ENCODE measurements at places on chromosomes 1 and 21.

GRCh38 chr1:82632155-82632554 is 831.4 kb downstream of the ADGRL2 start:
- no peak for DNase-seq

- no peak for DNase-seq
Measured at GRCh38 chr1:56755911-56756310, 63.3 kb downstream of the FYB2 start.

- DNase-seq, result no peak
Measured at GRCh38 chr1:201505503-201505890, 1.4 kb downstream of the CSRP1 start.

- DNase-seq, result no peak
Measured at GRCh38 chr1:160363010-160363409, 3.9 kb upstream of the NHLH1 start.

DNA sequence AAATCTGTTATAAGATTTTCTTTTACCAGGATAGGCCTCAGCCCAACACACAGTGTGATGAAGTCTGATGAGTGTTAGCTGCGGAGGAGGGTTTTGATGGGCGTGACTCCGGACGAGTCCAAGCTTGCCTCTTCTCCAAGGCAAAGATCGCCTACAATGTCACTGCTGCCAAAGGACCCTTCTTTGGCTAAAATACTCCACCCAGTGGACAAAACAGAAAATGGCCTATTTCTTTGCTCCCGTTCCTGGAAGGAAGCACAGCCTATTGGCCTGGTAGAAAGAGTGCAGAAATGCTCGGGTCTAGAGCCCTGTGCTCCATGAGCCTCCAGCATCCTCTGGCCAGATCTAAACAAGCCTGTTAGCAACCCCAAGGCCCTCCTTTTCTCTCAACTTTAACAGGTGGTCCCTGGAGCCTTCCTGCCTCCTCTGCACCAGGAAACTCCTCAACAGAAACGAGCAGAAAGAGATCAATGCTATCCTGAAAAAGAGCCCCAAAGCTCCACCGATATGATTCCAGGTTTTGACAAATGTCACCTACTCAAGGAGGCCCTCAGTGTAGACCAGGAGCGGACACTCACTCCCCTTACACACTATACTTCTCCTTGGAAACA is 3.4 kb upstream of the CASQ2 start:
- DNase-seq, result peak; percentile 51

DNA sequence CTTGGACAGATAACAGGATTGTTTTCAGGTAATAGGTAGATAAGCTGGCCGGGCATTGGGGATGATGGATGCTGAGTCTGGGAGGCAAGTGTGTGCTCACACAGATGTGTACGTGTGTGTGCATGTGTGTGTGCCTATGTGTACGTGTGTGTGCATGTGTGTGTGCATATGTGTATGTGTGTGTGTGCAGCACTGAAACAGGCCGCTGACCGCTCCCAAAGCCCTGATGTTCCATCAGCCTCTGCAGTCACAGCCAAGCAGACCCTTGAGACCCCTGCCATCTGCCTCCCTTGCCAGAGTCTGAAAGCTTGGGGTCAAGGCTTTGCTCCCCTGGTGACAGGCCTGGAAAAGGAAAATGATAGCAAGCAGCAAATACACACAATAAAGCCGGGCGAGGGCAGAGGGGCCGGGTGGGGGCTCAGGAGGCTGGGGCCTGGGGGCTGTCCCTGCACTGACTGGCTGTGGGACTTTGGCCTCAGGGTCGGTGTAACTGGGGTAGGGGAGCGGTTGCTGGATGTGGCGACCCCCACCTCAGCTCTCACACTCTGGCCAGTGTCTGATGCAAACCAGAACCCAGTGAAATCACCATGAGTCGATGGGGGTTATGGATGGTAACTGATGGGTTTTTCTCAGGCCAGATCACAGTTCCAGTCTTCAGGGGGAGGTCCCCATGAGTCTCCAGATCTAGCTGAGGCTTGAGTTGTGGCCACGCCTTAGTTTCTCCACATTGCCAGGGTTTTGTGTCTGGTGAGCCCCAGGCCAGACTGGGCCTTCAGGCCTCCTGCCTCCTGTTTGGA is 9.2 kb upstream of the TNFRSF8 start:
- no peak for DNase-seq

- no peak for DNase-seq
Measured at GRCh38 chr1:232428036-232428645, 201.8 kb downstream of the SIPA1L2 start.

- peak; percentile 59 for DNase-seq
Measured at GRCh38 chr21:31509194-31510017, 150.1 kb upstream of the SOD1 start.

- DNase-seq, result no peak
Measured at GRCh38 chr1:59979666-59980065, 53.1 kb upstream of the CYP2J2 start.

GRCh38 chr1:11628767-11629166 is 25.5 kb downstream of the FBXO2 start:
- DNase-seq, result no peak

DNA sequence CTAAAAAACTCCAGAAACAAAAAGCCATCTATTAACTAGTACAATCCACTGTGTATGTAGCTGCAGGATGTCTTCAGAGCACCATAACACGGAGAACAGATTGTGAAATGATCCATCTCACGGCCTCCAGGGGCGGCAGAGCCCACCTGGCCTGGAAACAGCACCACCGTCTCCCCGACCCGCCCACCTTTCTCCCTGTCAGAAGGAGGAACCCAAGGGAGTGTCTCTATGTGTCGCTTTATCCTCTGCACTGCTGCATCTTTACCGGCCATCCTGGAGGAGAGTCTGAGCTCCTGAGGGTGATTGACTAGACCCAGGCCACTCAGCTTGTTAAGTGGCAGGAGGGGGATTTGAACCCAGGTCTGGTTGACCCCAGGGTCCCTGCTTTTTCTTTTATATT is 405.0 kb downstream of the MATN1 start:
- no peak for DNase-seq

GRCh38 chr21:45415188-45415942 is 10.4 kb downstream of the COL18A1 start:
- DNase-seq, result no peak

DNA sequence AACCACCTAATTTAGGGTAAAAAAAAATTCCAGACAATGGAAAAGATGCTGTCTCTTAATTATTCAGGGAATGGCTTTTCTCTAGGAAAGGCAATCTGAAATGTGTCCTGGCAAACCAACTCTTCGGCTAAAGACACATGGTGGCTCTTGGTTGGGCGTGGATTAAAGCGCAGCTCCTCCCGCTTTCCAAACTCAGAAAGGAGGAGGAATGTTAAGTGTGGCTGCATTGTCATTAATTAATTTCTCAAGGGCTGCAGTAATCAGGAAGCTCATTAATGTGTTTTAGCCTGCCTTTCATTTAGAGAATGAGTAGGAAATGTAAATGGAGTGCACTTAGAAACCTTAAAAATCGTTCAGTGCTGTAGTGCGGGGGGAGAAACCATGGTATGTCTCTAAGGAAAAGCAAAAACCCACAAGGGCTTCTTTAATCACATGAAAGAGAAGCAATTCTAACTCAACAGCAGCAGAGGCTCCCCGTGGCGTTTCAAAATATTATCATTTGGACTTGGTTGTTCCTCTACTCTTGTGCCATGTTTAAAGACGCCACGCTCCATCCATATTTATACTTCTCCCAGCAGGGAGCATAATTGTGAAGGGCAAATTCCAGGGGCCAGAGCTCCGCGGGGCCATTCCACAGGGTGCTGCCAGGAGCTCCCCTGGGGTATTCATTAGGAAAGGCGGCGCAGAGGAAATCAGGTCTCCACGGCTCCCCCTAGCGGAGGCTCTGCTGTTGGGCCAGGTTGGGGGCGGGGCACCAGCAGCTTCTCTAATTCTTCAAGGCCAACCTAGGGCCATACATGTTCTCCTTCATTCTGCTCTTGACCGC is 91.9 kb upstream of the SSX2IP start:
- DNase-seq, result peak; percentile 66

GRCh38 chr1:230975636-230976035 is 3.0 kb downstream of the TTC13 start:
- no peak for DNase-seq

DNA sequence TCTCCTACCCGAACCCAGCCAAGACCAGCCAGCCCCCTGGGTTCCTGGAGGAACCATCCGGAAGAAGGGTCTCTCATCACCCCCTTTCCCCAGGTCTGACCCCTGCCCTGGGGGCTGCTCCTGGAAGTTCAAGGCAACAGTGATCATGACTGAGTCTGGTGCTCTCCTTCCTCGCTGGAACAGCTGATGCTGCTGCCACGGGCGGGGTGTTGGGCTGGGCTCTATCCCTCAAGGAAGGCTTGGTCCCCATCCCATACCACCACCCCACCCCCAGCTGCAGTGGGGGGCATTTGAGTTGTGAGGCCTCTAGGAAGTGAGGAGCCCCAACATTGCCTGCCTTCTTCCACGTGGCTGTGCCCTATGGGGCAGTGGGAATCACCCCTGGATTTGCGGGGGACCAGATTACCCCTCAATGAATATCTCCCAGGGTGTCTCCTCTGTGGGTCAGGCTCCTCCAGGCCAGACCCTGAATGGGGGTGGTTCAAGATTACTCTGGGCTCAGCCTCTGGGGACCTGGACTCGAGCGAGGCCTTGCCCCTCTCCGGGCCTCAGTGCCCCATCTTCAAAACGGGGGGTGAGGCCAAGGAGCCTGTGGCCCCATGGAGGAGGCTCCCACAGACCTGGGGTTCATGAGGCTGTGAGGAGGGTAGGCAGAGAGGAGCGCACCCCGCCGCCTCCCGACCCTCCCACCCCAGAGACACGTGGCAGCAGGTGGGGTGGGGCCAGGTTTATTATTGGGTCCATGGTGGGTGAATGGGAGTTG is 2.8 kb downstream of the MASP2 start:
- no peak for DNase-seq

DNA sequence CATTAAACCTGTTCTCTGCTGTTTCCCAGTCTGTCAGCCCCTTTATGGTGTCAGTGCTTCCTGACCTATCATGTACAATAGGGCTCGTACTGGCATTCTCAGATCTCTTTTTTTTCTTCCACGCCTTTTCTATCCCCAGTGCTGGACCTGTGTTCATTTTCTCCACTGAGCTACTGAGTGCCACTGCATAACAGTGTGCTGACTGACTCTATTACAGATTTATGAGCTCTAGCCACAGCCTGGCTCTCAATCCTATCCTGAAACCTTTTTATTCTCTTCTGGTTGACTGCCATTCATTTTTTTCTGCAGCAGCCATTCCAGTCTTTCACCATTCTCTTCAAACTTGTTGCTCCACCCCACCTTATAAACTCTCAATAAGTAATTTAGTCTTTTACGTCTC is 59.6 kb upstream of the MACF1 start:
- DNase-seq, result no peak

GRCh38 chr1:150493175-150493574 is 6.0 kb downstream of the TARS2 start:
- no peak for DNase-seq

DNA sequence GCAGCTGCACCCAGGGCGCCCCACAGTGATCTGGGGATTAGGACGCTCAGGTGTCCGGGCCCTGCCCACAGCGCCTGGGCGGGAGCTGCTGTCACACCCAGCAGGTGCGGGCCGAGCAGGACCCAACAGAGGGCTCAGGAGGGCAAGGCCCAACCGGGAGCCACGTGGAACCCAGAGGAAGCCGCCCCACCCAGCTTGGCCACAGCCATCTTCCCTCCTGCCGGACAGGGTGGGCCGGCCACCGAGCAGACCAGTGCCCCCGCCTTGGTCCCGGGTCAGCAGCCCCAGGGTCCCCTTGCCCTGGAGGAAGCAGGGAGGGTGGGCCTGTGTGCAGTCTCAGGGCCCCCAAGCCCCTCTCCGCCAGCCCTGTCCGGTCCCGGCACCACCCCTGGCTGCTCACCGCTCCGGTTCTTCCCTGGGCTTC is 6.3 kb upstream of the TTLL10 start:
- DNase-seq, result no peak

DNA sequence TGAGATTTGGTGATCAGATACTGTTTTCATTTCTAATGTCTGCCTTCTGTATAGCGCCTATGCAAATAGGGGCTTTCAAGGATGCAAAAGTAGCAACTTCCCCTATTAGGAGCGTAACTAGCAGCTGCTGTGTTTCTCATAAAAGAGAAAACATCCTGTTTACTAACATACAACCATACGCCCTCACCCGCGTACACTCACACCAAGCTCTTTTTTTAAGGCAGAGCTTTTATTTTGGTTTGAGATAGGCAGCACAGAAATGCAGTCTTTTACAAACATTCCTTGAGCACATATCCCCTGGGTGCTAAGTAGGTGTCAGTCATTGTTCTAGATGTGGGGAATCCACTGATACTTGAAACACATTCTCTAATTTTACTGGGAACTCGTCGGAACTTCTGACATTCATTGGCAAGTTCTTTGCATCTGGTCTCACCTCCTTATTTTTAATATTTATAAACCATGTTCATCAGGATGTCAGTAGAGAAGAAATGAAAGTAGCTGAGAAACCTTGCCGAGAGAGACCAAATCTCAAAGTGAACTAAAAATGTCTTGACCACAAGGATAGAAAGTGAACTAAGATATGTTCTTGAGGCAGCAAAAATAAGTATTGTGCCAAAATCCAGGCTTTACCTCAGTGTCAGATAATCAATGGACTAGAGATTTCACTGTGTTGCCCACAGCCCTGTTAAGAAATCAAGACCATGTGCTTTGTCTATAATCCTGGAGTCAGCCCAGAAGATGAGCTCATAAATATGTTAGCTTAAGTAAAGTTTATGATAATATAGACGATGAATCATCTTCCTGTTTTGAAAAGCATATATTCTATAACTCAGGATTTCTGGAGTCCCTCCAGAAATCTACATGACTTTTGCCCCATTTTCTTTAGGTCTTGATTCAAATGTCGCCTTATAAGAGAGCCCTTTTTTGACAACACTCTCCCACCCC is 350.9 kb downstream of the ST6GALNAC3 start:
- no peak for DNase-seq

- DNase-seq, result no peak
Measured at GRCh38 chr1:61446531-61446991, 278.4 kb downstream of the TM2D1 start.

- no peak for DNase-seq
Measured at GRCh38 chr1:185526344-185527307, 207.6 kb upstream of the HMCN1 start.

DNA sequence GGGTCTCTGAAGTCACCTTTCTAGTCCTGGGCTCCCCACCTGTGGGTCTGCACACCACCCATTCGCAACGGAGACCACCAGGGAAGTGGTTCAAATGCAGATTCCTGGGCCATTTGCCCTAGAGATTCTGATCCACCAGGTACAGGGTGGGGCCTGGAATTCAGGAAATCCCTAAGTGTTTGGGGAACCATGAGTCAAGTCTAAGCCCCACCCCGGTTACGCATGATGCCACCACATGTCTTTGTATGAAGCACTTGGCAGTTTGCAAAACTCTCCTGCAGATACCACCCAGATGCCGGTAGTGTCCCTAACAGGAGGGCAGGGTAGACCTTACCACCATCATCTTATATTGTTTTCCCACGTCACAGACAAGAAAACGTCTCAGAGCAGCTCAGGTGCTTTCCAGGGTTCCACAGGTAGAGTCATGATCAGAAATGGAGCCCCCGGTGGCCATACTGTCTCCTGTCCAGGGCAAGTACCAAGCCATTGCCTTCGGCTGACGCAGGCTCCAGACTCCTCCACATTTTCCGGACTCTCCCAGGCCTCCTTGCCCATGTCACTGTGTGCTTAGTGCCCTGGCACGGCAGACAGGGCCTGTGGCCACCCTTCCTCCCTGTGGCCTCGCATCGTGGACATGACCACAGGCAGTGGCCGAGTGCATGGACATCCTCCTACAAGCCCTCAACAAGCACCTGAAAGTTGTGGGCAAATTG is 89.2 kb upstream of the TMEM51 start:
- DNase-seq, result no peak

- no peak for DNase-seq
Measured at GRCh38 chr1:75171876-75172275, 37.7 kb downstream of the LHX8 start.

All from BE2C (cell line).